Stomach (tissue), 19 donors: ENCODE measurements at places on chromosomes 2 and 18.

DNA sequence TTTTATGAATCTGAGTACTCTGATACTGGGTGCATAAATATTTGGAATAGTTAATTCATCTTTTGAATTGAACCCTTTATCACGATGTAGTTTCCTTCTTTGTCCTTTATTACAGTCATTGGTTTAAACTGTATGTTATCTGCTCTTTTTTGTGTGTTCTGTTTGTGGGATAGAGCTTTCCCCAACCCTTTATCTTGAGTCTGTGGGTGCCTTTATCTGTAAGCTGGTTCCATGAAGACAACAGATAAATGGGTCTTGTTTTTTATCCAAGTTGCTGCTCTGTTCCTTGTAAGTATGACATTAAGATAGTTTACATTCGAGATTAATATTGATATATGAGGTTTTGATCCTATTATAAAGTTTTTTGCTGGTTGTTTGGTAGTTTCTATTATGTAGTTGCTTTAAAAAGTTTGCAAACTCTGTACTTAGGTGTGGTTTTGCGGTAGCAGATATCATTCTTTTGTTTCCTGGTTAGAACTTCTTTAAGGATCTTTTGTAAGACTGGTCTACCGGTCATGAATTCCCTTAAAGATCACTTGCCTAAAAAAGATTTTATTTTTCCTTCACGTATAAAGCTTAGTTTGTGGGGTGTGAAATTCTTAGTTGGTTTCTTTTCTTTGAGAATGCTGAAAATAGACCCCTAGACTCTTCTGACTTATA, 1451.3 kb upstream of the SLC39A10 start:
- DNase-seq: no peak

- no peak for DNase-seq
Measured at GRCh38 chr2:45432406-45432805, 178.7 kb downstream of the SRBD1 start.

GRCh38 chr18:26685438-26686157, 137.2 kb upstream of the KCTD1 start:
- no peak for DNase-seq

GRCh38 chr2:186456941-186457340, 29.1 kb upstream of the ZC3H15 start:
- no peak for DNase-seq

GRCh38 chr2:142756430-142756829, 121.0 kb upstream of the KYNU start:
- DNase-seq: no peak

DNA sequence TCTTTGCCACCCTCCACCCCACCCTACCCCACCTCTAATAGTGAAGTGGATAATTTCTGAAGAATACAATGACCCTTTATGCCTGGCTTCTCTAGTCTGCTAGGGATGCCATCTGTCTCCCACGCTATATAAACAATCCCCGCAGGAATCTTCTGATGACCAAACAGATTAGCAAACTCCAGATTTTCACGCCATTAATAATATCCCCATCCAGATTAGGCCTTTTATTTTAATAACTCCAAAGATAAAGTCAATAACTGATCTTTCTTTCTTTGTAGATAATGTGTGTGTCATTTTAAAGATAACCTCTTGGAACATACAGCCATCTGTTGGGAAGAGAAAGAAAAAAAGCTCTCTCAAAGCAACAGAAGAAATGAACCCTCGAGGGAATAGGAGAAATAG, 47.9 kb upstream of the CCDC150 start:
- no peak for DNase-seq

- no peak for DNase-seq
Measured at GRCh38 chr2:235498541-235498940, 4.7 kb downstream of the AGAP1 start.
